ENCODE measurements at places on chromosomes 5 and 9.

- DNase-seq, result no peak
Measured at GRCh38 chr9:72444435-72444834, 77.0 kb upstream of the TMC1 start.

DNA sequence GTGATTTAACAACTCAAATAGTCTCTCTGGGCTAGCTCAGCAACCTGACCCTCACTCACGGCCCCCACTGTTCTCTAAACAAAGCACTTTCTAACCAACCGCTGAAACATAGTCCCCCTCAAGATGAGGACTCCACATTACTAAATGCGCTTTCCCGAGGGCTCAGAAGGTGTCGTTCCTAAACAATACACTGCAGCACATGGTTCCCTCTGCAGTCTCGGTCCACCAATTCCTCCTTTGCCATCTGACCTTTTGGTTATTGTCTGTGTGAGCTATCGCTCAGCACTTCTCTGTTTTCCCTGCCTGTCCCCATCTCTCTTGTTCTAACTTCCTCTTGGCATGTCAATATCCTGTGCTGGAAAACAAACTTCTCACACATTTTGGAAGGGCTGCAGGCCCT is 7.2 kb downstream of the EPB41L4A start:
- no peak for DNase-seq

- no peak for DNase-seq
Measured at GRCh38 chr9:133957328-133957727, 34.8 kb downstream of the VAV2 start.

DNA sequence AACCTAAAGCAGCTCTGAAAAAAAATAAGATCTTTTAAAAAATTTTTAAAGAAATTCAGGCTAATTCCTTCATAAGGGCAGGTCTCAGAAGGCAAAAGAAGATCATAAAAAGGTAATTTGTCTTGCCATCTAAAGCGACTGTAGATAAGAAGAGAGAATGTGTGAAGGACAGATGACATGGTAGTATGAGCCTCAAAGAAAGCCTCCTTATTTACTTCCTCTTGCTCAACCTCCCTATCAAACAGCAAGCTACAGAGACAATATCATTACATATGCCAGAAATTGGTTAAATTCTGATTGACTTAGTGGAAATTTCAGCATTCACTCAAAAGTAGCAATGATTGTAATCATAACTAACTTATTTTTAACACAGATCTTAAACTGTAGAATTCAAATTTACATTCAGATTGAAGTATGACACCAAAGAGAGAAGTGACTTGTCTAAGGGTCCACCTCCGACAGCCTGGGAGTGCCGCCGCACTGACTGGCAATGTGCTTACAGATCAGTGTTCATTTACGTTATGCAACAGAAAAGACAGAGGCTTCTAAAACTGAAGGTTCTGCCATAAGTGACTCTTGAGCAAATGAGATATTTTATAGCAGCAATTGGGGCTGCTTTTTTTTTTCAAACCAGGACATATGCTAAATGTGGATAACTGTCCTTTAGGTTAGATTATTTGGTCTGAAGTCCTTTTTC is 132.0 kb downstream of the CEMIP2 start:
- no peak for DNase-seq

- no peak for DNase-seq
Measured at GRCh38 chr9:78677326-78677725, 380.4 kb downstream of the PSAT1 start.

DNA sequence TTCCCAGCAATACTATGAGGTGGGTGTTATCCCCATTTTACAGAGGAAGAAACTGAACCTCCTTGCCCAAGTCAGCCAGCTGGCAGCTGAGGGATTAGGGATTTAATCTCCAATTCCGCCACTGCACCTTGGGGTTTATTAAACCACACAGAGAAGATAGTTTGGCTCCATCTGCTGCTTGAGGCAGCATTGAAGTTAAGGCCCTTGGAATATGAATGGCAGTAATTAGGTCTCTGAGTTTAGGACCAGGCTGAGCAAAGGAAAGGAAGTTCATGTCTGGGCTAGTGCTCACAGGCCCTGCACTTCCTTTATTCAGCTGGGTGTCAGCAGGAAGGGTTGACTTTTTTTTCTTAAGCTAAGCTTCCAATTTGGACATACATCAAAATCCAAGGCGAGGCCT is 86.9 kb upstream of the GDNF start:
- DNase-seq, result no peak

DNA sequence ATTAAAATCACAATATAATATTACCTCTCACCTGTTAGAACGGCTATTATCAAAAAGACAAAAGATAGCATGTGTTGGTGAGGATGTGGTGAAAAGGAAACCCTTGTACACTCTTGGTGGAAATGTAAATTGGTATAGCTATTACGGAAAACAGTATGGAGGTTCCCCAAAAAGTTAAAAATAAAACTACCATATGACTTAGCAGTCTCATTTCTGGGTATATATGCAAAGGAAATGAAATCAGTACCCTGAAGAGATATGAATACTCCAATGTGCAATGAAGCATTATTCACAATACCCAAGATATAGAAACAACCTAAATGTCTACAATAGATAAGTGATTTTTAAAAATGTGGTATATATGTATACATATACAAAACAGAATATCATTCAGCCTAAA is 199.9 kb downstream of the SNX18 start:
- DNase-seq, result no peak

GRCh38 chr9:134918646-134919045 is 934 bp upstream of the FCN1 start:
- no peak for DNase-seq

GRCh38 chr5:151108566-151108965 is 27.7 kb upstream of the TNIP1 start:
- no peak for DNase-seq

DNA sequence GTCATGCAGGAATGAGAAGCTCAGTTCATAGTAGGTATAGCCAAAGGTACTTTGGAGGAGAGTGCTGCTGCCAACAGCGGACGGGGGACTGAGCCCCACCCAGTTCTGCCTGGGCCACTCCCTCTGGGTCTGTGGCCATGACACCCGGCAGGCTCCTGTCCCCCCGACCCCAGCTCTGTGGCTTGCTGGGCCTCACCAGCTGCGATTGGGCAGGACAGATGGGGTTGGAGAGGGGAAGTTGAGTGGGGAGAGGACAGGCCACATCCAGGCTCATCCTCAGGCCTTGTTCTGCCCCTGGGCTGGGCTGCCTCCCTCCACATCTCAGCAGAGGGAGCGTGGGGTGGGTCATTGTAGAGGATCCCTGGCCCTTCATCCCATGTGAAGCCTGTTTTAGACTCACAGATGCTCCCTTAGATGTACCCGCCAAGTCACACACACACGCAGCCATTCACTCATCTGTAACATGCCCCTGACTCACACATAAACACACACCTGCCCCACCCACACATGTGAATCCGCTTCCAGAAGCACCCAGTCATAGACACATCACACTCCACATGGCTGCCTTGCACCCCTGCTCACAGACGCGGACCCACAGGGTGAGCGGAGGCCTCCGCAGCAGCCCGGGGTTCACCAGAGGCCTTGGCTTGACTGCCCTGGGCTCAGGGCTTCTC is 48.8 kb downstream of the NTNG2 start:
- no peak for DNase-seq

GRCh38 chr9:96025995-96026602 is 150.6 kb downstream of the ERCC6L2 start:
- no peak for DNase-seq

DNA sequence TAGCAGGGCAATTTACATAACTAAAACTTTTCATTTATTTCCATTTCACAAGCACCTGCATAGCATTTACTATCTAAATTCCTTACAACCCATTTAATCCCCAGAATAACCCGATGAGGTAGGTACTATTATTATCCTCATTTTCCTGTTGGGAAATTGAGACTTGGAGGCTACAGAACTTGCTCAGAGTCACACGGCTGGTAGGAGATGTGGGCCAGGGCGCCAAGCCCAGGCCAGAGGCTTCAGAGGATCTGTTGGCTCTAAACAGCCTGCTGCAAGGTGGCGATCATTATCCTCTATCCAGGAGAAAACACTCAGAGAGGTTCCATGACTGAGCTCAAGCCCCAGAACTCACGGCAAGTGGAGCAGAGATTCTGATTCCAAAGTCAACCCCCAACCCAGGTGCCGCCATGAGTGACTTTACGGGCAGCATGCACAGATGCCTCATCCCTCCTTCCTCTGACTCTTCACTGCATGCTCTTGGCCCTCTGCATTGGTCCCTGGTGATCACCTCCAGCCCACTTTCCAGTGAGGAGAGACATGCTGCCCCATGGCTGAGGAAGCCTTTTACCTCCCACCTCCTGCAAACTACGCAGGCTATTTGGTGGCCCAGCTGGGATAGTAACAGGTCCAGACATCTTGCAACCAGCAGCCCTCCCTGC is 168.4 kb upstream of the FSTL4 start:
- DNase-seq, result no peak

All from HS-27A (cell line).